ENCODE measurements at places on chromosomes 13 and 19.

GRCh38 chr13:41909506-41909905 lies 51.4 kb downstream of the VWA8 start:
- no peak for DNase-seq

DNA sequence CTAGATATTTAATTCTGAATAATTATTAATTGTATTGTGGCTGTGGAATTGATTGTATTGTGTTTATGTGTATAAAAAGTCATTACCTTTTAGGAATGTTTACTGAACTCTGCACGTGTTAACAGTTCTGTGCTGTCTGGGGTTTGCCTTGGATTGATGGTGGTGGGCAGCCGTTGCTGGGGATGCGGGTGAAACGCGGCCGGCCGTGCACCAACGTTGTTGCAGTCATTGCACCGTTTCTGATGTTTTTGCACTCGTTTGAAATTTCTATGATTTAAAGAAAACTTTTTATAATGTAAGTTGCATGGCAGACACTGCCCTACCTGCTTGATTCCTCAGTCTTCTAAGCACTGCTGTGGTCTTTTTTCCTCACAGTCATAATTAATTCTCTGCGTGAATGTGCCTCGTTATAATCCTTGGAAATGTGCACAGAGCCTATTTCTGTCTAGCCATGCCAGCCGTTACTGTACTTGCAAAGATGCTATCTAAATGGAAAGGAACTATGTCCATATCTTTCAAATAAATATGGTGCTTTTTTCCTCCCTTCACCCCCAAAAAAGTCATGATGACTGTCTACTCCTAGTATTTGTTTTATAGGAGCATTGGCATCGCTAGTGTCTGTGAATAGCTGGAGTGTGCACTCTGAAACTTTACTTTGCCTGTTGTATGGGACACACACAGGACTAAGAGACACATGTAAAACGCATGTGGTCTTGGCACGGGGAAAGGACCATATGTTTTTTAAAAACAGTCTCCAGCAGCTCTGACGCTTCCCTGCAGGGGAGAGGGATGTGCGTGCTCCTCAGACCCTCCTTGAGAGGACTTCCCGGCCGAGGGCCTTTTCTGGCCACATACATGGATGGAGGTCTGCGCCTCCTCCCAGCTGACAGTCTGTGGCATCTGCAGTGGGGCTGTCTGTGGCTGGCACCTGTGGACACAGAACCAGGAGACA lies 40.7 kb upstream of the MCF2L start:
- no peak for DNase-seq

- DNase-seq: peak; percentile 70
Measured at GRCh38 chr19:3075605-3076431, 13.5 kb upstream of the TLE5 start.

GRCh38 chr13:82176751-82177150 lies 1705.5 kb downstream of the SLITRK1 start:
- no peak for DNase-seq

DNA sequence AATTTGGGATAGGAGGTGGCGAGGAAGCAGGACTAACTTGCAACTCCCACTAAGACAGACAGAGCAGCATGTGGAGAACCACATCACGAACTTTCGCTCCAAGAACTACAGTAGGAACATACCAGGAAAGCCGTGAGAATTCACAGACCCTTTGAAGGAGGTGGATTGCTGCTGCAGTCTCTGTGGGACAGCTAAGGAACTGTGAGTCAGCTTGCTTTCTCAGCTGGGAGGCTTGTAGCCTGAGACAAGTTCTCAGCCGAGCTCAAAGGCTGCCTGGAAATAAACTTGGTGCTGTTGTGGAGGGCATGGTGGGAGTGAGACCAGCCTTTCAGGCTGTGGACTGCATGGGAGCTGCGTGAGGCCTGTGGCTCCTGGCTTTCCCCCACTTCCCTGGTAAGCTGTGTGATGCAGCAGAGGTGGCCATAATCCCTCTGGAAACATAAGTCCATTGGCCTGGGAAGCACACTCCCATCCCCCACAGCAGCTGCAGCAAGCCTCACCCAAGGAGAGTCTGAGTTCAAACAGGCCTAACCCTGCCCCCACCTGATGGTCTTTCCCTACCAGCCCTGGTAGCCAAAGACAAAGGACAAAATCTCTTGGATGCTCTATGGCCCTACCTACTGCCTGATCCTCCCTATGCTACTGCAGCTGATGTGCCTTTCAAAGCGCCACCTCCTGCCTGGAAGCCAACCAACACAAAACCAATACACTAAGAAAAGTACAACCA lies 441.1 kb upstream of the HTR2A start:
- DNase-seq: no peak

DNA sequence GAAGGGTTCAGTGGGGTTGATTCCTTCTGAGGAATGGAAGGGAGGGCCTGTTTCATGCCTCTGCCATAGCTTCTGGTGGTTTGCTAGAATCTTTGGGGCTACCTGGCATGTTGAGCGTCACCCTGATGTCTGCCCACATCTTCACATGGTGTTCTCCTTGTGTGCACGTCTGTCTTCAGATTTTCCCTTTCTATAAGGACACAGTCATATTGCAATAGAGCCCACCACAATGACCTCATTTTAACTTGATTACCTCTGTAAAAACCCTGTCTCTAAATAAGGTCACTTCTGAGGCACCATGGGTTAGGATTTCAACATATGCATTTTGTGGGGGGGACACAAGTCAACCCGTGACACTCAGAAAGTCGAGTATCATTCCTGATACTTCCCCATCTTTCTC lies 257.9 kb downstream of the COG6 start:
- DNase-seq: no peak

DNA sequence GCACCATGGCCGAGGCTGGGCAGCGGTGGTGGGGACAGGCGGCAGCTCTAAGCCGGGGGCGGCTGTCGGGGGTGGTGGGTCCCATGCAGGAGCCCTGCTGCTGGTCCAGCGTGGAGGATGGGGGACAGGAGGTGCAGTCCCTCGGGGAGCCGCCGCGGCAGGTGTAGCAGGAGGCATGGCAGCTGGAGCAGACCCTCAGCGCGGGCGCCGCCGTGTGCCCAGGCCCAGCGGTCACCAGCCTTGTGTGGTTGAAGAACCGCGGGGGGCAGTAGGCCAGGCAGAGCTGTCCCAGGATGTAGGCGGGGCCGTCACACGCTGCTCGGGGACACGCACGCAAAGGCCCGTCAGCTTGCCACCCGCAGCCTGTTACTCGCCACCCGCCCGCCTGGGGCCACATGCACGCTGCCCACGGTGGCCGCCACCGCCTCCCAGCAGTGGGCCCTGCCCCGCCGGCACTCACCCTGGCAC lies 2.9 kb upstream of the C19orf25 start:
- DNase-seq: no peak

DNA sequence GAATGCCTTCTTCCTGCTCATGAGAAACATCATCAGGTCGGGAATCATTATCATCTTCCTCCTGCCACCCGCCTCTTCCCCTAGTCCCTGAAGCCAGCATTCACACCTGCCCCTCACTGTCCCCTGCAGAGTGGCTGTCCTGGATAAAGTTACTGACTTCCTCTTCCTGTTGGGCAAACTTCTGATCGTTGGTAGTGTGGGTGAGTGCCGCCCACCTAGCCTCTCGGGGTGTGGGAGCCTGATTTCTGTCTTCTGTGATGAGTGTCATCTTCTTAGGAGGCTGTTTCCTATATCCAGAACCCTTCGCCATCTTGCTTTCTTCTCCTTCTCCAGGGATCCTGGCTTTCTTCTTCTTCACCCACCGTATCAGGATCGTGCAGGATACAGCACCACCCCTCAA lies 12.5 kb downstream of the SLC44A2 start:
- DNase-seq: no peak

DNA sequence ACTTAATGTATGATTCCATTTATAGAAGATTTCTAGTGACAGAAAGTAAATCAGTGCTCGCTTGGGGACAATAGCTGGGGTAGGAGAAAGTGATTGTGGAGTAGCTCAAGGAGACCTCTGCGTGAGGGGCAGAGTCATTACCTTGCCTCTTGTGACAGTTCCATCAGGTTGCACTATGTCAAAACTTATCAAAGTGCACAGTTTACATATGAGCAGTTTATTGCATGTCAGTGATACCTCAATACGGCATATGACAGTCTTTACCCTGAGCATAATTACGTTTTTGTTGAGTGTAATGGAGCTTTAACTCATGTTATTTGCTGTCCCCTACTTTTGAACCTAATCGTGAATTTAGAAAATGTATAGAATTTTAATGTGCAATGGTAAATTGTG lies 15.0 kb downstream of the ARHGEF7 start:
- DNase-seq: no peak

DNA sequence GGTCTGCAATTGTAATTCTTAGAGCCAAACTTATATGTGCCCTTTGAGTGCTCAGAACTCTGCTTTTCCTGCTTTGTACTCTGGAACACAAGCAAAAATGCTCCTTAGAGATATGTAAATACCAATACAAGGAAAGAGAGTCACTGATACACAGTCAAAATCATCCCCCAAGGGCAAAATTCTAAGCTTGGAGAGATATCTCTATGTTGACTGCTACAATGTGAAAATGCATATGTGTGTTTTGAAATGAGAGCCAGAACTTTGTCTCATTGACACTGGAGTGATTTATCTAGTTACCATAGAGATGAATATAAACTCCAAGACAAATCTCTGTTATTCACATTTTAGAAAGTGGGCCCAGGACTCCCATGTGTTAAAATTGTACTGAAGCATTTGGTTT lies 494.8 kb upstream of the SLITRK1 start:
- no peak for DNase-seq
